ENCODE measurements at places on chromosomes 7 and 10. TPM values are rescaled to one million over a fixed set of nuclear protein-coding genes. Genes with fewer than 3 reads are reported as not detected.

GRCh38 chr7:116097365-116098009 lies 66.9 kb upstream of the TFEC start:
- H3K4me3 ChIP-seq = no peak overlapping the region
- peak overlapping the region; percentile 34 for H3K27ac ChIP-seq
- H3K4me1 ChIP-seq = peaks cover 8% of the 10 kb centered on the region
- H3K27me3 ChIP-seq = no peaks in the 10 kb centered on the region
- no peaks in the 10 kb centered on the region for H3K36me3 ChIP-seq

The CAV2 gene
- 25.2 TPM for total RNA-seq

DNA sequence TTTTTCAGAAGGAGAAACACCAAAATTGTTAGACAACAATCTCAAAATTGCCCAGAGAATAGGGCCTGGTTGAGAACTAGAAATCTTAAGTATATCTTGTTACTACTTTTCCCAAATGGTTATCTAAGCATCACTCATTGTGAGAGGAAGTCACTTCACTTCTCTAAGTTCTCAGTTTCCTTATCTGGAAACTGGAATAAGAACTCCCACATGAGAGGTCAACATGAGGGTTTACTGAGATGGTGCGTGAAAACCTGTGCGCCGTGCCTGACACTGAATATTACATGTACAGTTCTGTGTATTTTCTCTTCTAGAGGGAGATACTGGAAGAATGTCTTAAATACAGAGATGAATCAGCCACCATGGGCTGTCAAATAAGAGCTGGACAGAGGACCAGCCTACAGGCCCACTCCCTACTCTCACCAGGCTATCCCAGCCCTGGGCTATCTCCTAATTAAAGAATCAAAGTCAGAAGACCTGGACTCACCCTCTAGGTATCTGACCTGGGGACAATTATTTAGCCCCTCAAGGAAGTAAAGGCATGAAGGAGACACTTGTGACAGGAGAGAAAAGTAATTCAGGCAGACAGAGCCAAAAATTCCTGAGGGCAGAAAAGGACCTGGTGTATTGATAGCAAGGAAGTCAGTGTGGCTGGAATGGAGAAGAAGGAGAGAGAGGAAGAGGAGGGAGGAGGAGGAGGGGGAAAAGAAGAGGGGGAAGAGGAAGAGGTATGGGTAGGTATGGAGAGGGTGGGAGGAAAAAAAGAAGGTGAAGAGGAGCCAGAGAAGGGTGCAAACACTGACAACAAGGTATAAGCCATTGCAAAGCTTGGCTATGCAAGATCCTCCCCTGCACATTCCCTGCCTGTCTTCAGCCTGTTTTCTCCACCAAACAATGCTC lies 44.9 kb downstream of the CCDC71L start:
- H3K4me3 ChIP-seq = no peak overlapping the region
- H3K27me3 ChIP-seq = no peaks in the 10 kb centered on the region
- no peaks in the 10 kb centered on the region for H3K36me3 ChIP-seq
- no peaks in the 10 kb centered on the region for H3K4me1 ChIP-seq
- H3K27ac ChIP-seq = no peak overlapping the region

DNA sequence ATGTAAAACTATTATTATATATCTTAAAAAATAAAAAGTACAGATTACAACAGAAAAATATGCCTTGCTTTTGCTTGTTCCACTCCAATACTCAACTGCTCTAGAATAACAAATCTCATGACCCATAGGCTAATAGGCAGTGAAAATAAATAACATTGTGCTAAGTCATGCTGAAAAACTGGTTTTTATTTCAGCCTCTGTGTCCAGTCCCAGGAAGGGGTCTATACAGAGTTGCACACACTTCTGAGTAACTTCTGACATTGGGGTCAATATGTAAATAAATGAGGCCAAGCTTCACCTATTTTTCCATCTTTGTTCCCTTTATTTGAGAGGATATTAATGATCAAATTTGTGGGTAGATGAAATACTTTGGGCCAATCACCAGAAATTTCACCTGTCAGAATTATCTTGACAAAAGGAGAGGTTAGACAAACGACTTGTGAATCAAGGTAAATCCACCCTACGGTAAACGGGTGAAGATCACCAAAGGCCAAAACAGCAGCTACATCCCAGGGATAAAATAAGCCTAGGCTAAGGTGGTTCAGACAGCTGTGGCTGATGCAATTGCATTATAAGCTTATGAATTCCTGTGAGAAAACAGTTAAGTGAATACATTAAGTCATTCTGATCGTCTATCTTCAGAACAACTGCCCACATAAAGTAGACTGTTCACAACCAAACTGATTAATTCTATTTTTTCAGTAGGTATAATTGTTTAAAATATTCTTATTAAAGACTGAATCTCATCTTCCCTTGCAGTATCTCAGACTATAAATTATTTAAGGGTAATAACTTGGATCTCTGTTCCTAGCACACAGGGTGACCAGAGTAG lies 87.5 kb downstream of the UBE2H start:
- no peak overlapping the region for H3K27ac ChIP-seq
- H3K4me1 ChIP-seq = no peaks in the 10 kb centered on the region
- no peak for DNase-seq
- no peaks in the 10 kb centered on the region for H3K27me3 ChIP-seq

The JAKMIP3 gene
- total RNA-seq = not detected

DNA sequence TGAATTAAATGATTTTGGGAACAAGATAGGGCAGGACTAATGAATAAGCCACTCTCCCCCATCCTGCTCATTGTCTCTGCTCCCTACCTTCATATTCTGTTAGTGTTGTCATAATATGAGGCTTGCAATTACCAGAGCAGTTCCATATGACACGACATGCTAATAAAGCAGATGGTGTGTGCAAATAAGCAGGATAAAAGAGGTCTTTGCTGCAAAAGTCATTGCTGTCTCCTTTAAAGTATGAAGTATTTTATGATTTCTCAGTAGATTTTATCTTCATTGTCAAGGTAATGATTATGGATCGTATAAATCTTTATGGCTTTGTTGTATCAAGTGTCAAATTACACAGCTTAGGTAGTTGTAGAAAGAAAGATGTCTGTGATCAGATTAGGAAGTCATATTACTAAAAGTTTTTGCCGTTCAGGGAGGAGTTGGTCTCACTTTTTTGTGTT lies 114.8 kb downstream of the SDK1 start:
- H3K4me1 ChIP-seq = peaks cover 12% of the 10 kb centered on the region
- no peaks in the 10 kb centered on the region for H3K27me3 ChIP-seq
- no peaks in the 10 kb centered on the region for H3K36me3 ChIP-seq
- no peak overlapping the region for H3K4me3 ChIP-seq
- DNase-seq = no peak

The DDC gene
- not detected for total RNA-seq

- H3K4me1 ChIP-seq = no peaks in the 10 kb centered on the region
- no peaks in the 10 kb centered on the region for H3K27me3 ChIP-seq
- no peak for DNase-seq
- no peaks in the 10 kb centered on the region for H3K36me3 ChIP-seq
- no peak overlapping the region for H3K4me3 ChIP-seq
- H3K27ac ChIP-seq = no peak overlapping the region
These were observed 12.0 kb upstream of the FMC1 start for GRCh38 chr7:139329119-139329518.

DNA sequence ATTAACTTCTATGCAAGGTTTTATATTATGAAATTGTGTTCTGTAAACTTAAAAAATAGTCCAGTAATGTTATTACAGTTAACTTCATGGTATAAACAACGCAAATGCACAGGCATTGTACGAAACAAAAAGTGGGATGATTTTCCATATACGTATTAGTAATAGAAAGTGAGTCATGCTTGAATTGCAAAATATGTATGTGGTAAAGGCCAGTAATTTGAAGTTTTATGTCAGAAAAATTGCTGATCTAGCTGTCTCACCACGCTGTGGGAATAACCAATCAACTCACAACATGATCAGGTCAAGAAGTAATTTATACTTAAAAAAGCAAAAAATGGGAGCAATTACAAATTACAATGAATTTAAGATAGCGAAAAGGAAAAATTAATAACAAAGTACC lies 37.0 kb upstream of the GLI3 start:
- H3K27me3 ChIP-seq = 0 out of 2 replicates have a peak, but pooled peaks cover 2% of the 10 kb centered on the region
- no peaks in the 10 kb centered on the region for H3K36me3 ChIP-seq
- H3K4me3 ChIP-seq = no peak overlapping the region
- H3K27ac ChIP-seq = no peak overlapping the region
- H3K4me1 ChIP-seq = no peaks in the 10 kb centered on the region

The SEM1 gene
- 348 TPM for total RNA-seq

The ADAMTS14 gene
- total RNA-seq = 6.4 TPM

The COL13A1 gene
- total RNA-seq = 0.20 TPM

The RET gene
- not detected for total RNA-seq

The OGDHL gene
- 2.8 TPM for total RNA-seq

The ZPBP gene
- total RNA-seq = not detected

The LDB3 gene
- 0.53 TPM for total RNA-seq

GRCh38 chr7:73448609-73449008 lies 15.0 kb downstream of the FZD9 start:
- no peak for DNase-seq
- peaks cover 85% of the 10 kb centered on the region for H3K36me3 ChIP-seq
- no peaks in the 10 kb centered on the region for H3K4me1 ChIP-seq
- H3K27me3 ChIP-seq = no peaks in the 10 kb centered on the region
- H3K4me3 ChIP-seq = no peak overlapping the region

- no peak for DNase-seq
- no peaks in the 10 kb centered on the region for H3K36me3 ChIP-seq
- H3K27ac ChIP-seq = no peak overlapping the region
These were observed 245.6 kb upstream of the FZD8 start for GRCh38 chr10:35887685-35888084.

The ZNF680 gene
- 34.1 TPM for total RNA-seq

- H3K27ac ChIP-seq = no peak overlapping the region
- H3K36me3 ChIP-seq = no peaks in the 10 kb centered on the region
- peak; percentile 57 for DNase-seq
- no peaks in the 10 kb centered on the region for H3K27me3 ChIP-seq
- H3K4me3 ChIP-seq = no peak overlapping the region
These were observed 169.3 kb downstream of the SH3PXD2A start for GRCh38 chr10:103685880-103686669.

- DNase-seq = no peak
- H3K27me3 ChIP-seq = no peaks in the 10 kb centered on the region
- H3K27ac ChIP-seq = no peak overlapping the region
- no peaks in the 10 kb centered on the region for H3K36me3 ChIP-seq
- H3K4me3 ChIP-seq = no peak overlapping the region
These were observed 23.2 kb upstream of the NPFFR1 start for GRCh38 chr10:70306886-70307520.

DNA sequence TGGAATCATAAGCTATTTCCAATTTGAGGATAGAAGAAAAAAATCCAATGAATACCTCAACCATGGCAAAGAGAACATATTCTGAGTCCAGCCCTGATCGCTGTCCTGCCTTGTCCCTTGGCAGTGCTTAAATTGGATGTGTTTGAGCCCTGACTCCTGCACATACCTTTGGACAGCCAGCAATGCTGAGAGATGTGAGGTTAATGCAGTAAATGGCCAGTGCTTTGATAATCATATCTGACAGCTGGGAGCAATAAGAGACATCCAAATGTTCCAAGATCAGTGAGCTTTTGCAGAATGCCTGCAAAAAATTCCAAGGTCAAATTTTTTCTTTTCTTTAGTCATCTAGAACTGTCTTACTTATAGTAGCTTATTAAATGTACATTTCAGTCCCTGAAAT lies 80.1 kb upstream of the LRRC17 start:
- no peak overlapping the region for H3K27ac ChIP-seq
- H3K36me3 ChIP-seq = no peaks in the 10 kb centered on the region
- DNase-seq = no peak
- peaks cover 33% of the 10 kb centered on the region for H3K4me1 ChIP-seq
- no peaks in the 10 kb centered on the region for H3K27me3 ChIP-seq

DNA sequence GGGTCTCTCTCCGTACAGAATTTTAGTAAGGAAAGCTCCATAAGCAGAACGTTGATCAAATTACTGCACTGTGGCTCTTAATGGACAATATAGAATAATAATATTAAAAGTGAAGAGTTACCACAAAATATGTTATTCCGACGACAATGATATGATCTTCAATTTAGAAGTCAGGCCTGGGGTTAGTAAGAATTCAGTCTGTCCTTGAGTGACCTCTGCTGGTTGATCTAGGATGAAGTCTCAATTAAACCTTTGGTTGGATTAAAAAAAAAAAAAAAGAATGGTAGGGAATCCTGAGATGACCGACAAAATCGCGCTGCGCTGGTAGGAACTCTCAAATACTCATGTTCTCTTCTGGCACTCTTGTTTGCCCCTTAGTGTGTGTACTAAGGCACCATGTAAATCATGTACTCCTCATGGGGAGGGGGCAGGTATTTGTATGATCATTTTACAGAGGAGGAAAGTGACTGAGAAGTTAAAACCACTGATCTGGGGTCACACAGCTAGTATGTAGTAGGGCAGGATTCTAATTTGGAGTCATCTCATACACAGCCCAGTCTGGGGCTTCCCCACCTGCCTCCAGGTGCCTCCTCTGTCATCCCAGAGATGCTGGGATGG lies 161.3 kb upstream of the NPVF start:
- no peak overlapping the region for H3K27ac ChIP-seq
- H3K36me3 ChIP-seq = no peaks in the 10 kb centered on the region
- peak; percentile 34 for DNase-seq
- H3K4me3 ChIP-seq = no peak overlapping the region
- H3K4me1 ChIP-seq = no peaks in the 10 kb centered on the region
- H3K27me3 ChIP-seq = no peaks in the 10 kb centered on the region

All from SJCRH30 (cell line).